ENCODE measurements at places on chromosomes 16 and 17.

DNA sequence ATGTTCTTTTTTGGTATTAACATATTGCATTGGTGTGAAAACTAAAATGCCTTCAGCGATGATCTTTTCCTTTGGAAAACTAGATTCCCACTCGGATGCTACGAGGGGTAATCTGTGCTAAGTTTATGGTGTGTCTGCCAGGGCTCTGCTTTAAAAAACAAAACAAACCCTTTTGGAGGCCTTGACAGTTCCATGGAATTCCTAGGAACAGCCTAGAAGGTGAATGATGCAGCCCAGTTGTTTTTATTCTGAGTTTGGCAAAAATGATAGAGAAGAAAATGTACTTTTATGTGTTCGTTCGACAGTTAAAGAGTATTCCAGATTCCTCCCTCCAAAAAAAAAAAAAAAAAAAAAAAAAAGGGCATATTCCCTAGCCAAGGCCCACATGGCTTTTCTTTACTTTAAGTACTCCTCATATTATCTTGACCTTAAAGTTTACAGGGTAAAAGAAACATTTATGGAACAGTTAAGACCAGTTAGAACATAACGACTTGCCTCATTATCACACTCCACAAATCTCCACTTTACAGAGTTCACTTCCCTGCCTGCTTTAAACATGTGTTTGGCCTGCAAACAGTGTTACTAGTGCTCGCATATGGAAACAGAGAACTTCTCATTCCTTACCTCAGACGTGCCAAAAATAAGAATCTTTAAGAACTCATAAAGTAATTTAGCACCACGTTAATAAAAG is 159.1 kb downstream of the WWOX start:
- DNase-seq = no peak

DNA sequence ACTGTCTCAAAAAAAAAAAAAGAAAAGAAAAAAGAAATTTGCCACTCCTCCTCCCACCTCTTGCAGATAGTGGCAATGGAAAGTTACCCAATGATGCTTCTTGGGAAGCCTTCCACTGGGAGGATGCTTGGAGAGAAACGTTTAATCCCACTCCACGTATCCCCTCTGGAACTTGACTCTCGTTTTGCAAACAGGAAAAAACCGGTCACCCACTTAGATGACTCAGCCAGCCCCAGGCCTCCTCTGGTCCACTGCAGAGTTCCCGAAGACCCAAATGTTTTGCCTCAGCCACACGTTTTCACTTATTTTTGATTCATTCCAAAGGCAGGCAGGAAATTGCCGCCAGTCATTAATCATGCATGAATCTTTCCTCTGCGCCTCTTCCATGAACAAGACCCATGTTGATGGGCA is 9.3 kb upstream of the TNFRSF17 start:
- peak; percentile 92 for DNase-seq

GRCh38 chr17:59848778-59849177 is 44.0 kb downstream of the TUBD1 start:
- no peak for DNase-seq

- no peak for DNase-seq
Measured at GRCh38 chr16:48611329-48612137, 1.6 kb upstream of the N4BP1 start.

- DNase-seq = no peak
Measured at GRCh38 chr17:47989700-47990099, 18.8 kb downstream of the CDK5RAP3 start.

DNA sequence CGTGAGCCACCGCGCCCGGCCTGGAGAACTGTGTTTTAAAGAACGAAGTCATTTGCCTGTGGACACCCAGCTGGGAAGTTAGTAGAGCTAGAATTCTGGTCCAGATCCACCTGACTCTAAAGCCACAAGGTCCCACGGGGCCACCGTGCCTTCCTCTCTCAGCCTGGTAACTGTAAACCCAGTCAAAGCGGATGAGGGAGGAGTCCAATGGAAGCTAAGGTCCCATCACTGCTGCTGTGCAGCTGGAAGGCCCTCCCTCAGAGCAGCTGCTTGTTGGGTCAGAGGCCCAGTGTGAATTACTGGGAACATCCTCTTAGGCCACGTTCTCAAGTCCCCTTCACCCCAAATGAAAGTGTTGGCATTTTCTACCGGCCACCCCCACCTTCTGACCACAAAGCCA is 48.8 kb upstream of the CACNG5 start:
- DNase-seq = no peak

DNA sequence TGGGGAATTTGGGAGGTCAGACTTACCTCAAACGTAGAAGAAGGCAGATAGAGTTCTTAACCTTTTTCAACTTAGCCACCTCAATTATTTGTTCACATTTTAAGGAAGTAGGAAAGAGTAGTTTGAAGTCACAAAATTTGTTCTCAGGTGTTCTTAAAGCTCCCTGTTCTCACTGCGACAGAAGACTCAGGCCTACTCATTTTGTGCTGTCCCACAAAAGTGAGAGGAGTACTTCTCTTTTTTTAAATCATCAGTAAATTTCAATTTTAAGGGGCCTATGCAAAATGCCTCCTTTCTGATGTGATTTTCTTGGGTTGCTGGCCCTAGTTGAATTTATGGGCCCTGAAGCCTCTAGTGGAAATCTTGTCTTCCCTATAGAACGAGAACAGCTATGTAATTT is 133.4 kb downstream of the MAP2K6 start:
- no peak for DNase-seq

DNA sequence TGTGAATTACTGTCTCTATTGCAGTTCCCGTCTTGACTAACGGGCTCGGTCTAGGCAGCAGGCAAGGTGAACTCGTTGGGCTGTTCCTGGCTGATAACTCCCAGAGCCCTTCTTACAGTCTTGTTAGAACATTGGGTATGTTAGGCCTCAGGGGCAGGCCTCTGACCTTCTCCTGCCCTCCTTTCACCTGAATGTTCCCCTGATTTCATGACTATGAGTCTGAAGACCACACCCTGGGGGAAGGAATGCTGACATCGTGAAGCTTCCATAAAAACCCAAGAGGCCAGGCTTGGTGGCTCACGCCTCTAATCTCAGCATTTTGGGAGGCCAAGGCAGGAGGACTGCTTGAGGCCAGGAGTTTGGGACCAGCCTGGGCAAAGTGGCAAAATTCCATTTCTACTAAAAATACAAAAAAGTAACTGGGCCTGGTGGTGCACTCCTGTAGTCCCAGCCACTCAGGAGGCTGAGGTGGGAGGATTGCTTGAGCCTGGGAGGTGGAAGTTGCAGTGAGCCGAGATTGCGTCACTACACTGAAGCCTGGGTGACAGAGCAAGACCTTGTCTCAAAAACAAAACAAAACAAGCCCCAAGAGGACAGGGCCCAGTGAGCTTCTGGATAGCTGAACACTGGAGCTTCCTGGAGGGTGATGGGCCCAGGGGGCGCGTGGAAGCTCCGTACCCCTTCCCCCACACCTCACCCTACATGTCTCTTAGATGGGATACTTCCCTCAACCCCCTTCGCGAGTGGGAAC is 47.8 kb upstream of the FBXO47 start:
- DNase-seq = no peak

GRCh38 chr16:80007231-80007630 is 406.7 kb upstream of the MAF start:
- no peak for DNase-seq

- no peak for DNase-seq
Measured at GRCh38 chr16:19522397-19522732, 467 bp upstream of the GDE1 start.

- no peak for DNase-seq
Measured at GRCh38 chr17:52384695-52385094, 226.2 kb upstream of the CA10 start.

DNA sequence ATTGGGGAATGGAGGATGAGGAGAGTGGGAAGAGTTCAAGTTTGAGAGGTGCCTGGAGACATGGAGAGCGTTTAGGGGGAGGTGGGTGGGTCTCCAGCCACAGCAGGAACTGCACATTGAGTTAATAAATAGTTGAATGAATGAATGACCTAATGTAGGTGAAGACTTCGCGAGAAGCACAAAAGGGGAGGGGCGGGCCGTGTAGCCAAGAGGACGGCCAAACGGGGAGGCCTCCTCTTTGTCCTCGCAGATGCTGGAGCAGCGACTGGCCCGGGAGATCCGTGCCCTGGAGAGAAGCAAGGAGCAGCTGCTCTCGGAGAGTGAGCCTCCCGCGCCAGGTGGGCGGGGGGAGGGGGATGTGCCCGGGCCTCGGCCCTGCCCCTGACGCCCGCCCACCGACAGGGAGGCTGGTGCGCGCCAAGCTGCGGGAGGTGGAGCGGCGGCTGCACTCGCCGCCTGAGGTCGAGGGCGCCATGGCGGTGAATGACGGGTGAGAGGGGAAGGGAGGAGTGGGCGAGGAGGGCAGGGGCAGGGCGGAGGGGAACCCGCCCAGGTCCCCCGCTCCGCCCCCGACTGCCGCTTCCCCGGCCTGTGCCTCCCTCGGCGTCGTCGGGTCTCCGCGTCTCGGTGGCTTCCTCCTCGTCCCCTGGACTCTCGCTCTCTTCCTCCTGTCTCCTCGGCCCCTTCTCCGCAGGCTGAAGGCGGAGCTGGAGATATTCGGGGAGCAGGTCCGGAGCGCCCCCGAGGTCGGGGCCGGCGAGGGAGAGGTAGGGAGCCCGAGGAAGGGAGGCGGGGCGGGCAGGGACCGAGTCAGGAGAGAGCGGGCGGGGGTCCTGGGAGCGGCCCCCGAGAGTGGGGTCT is 12.9 kb downstream of the SYCE1L start:
- DNase-seq = peak; percentile 54

GRCh38 chr16:84498859-84499620 is 5.4 kb downstream of the MEAK7 start:
- DNase-seq = no peak

GRCh38 chr17:74569020-74570003 is 2.0 kb upstream of the CD300H start:
- DNase-seq = peak; percentile 76

- DNase-seq = no peak
Measured at GRCh38 chr16:2070576-2071453, 23.0 kb downstream of the TSC2 start.

- no peak for DNase-seq
Measured at GRCh38 chr16:58269526-58269925, 25.3 kb downstream of the PRSS54 start.

- DNase-seq = no peak
Measured at GRCh38 chr17:80790021-80790765, 201.4 kb upstream of the CHMP6 start.
